ACHN (cell line): ENCODE measurements at places on chromosomes 13 and 19.

- no peak for DNase-seq
These were observed 135.6 kb downstream of the TM9SF2 start for GRCh38 chr13:99636728-99637353.

DNA sequence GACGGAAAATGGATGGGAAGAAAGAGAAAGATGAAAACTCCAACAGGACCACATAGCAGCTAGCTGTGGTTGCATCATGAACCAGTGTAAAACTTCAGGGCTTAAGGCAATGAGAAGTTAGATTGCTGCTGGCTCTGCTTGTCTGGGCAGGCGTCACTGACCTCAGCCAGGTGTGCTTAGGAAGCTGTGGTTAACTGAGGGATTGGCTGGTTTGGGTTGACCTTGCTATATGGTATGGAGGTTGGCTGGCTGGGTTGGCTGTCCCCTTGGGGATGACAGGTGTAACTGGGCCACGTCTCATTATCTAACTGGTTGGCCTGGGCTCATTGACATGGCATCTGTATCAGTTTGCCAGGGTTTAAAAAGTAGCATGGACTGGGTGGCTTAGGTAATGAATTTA lies 40.9 kb downstream of the NLRP4 start:
- DNase-seq = no peak

DNA sequence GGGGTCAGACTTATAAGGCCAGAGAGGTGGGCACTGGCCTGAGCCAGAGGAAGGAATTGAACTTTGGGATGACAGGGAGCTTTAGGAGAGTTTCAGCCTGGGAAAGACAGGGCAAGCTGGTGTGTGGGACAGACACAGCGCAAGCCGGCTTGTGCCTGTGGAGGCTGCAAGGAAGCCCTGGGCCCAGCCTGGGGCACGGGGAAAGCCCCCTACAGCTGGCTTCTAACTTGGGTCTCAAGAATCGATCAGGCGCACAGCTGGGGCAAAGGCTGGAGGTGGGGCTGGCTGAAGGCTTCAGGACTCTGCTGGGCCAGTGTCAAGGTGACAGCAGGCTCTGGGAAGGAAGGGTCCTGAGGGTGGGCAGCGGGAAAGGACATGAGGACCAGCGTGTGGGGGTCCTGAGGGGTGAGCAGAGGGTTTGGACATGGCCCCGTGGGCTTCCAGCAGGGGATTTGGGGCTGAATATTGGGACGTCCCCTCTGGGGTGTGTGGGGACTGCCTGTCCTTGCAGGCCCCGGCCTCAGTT lies 3.0 kb downstream of the PTOV1 start:
- DNase-seq = no peak

- DNase-seq = no peak
These were observed 3.0 kb upstream of the PRKD2 start for GRCh38 chr19:46719629-46720502.

GRCh38 chr13:48750588-48751383 lies 97.1 kb downstream of the CYSLTR2 start:
- no peak for DNase-seq

GRCh38 chr19:522726-523125 lies 8.8 kb upstream of the CDC34 start:
- no peak for DNase-seq

GRCh38 chr13:102295316-102296048 lies 106.4 kb downstream of the FGF14 start:
- DNase-seq = no peak

DNA sequence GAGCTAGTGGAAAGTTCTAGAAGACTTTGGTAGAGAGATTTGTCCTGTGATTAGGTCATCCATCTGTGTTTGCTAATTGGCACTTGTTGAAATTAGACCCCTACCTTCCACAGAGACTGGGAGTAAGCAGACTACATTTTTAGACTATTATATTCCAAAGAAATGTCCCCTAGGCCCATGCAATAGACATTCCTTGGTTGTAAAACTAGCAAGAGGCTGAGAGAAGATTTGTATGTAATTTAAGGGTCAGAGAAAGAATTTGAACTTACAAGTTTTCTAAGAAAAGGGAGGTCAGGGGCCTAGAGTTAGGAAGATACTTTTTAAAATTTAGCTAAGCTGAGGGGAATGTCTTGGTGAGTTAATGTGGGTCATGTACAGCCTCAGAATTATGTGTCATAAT lies 470.7 kb upstream of the SLITRK1 start:
- no peak for DNase-seq

DNA sequence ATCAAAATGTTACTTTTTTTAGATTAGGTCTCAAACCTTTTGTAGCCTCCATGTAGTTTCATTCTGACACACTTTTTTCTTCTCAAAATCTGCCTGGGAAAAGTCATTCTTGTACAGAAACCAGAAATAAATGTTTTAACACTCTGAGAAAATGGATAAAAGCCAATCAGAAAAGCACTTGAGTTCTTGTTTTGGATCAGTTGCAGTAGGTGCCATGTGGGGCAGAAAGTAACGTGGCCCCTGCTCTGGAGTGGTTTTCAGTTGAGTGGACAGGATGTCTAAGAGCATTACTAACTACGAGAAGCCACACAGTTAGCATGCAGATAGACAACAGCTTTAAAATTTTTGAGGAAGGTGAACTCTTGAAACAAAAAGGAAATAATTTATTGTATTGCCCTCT lies 19.1 kb downstream of the GPR183 start:
- DNase-seq = no peak

DNA sequence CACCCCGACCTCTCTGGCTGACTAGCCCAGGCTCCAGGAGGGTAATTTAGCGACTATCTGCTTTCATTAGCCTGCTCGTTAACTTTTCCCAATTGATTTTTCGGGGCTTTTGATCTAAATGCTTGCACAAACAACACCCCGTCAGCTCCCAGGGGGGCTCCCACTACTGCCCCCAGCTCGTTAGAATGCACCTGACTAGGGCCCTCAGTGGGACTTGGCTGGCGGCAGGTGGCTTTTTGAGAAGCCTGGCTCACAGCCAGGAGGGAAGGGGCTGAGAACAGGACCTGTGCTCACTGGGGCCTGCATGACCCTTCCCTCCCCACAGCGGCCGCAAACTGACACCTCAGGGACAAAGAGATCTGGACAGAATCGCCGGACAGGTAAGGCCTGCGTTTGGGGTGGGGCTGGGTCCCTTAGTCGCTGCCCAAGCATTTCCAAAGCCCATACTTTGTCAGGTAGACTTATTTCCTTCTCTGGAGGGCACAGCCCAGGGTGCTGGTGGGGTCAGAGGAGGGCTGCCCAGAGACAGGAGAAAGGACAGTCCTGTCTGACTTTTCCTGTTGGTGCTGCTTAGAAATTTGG lies 7.6 kb upstream of the CD79A start:
- DNase-seq = no peak

GRCh38 chr19:31233295-31233800 lies 115.9 kb downstream of the TSHZ3 start:
- DNase-seq = no peak
